Non-pigmented ciliary epithelial cell (primary cell): ENCODE measurements at places on chromosomes 6 and 20.

DNA sequence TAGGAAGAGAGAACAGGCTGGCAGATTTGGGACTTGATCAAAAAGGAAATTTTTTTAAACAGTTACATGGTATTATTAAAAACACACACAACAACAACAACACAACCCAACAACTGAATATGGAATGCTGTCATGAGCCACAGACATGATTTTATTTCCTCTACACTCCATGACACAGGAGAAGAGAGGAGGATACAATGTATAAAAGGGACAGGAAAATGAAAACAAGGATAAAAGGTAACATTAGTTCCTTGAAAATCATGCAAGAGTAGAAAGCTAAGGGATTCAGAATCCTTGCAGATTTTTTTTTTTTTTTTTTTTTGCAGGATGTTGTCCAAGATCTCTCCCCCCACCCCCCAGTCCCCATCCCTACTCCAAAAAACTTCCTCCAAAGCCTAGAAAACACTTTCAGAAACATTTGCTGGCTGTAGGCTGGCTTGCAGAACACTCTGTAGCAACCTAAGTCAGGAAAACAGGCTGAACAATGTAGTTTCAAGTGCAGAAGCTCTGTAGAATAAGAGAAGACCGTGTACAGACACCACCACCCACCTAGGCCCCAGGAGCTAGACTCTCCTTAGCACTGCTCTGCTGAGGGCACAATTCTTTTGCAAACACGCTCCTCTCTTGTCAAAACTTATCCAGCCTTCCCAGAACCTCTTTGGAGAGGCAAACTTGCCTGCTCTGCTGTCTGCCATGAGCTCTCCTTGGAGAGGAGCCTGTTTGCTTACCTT, 845 bp downstream of the ZMYND8 start:
- DNase-seq: no peak

GRCh38 chr6:85752602-85753001, 109.9 kb upstream of the SYNCRIP start:
- DNase-seq: no peak

DNA sequence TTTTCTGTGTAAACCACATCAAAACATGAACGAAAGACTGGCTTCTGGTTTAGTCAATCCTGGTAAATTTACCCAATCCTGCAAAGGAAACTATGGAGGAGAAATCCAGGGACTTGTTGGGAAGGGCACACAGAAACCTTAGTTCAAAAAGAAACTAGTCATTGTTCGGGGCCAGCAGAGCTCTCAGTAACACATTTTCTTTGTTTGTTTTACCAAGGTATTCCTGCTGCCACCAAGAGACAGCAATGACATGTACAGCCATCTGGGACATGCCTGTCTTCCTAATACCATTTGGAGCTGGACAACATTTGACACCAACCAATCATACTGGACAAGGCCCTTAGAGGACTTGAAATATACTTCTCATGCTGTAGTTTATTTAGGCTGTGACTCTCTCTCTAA, 8.3 kb downstream of the OARD1 start:
- no peak for DNase-seq

DNA sequence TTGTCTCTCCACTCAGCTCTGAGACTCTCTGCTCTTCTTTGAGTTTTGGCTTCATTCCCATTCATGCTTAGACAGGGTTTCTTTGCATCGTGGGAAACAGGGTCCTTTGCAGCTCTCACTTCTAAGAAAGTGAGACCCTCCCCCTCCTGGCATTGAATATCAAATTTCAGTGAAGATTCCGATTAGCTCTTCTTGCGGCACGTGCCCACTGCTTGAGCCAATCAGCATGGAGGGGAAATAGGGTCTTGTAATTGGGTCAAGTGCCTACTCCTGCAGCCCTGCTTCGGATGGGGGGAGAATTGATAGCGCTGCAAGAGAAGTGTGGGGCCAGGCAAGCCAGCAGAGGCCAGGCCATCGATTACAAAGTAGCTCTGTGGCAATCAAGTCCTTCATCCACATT, 69.6 kb downstream of the TFAP2C start:
- no peak for DNase-seq
